HTR-8/SVneo (cell line): ENCODE measurements at places on chromosomes 3 and 15.

GRCh38 chr15:38215707-38216106 is 36.9 kb upstream of the SPRED1 start:
- no peak for DNase-seq

GRCh38 chr3:87924485-87924884 is 134.3 kb downstream of the CGGBP1 start:
- no peak for DNase-seq

- peak; percentile 83 for DNase-seq
Observed at GRCh38 chr3:157360044-157360443, 76.6 kb upstream of the PTX3 start.

- DNase-seq, result no peak
Observed at GRCh38 chr15:48644467-48644826, 1.1 kb downstream of the FBN1 start.

GRCh38 chr15:58212909-58213526 is 74.8 kb downstream of the AQP9 start:
- peak; percentile 23 for DNase-seq

DNA sequence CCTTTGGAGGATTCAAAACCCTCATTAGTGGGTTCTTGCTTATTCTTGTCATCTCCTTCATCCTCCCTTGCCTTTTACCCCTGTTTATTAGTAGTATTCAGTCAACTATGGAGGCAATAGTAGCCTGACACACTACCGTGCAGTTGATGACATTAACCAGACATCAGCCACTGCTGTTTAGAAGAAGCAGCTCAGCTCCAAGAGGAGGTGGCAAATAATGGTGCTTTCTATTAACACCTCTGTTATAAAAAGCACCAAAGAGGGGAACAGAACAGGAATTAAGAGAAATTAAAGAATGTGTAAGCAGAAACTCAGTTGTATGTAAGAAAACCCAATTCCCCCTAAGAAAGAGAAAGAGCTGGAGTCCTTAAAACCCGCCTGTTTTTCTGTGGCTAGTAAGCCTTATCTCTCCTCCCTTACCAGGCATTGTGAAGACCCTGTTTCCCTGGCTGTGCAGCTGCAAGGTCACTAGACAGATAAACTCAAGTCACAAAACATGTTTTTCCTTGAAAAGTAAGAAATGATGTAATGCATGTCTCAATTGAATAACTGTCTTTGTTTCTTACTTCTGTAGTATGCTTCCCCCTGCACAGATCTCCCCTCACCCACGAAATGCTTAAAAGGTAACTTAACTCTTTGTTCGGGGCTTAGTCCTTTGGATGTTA is 21.2 kb downstream of the CCR4 start:
- no peak for DNase-seq

DNA sequence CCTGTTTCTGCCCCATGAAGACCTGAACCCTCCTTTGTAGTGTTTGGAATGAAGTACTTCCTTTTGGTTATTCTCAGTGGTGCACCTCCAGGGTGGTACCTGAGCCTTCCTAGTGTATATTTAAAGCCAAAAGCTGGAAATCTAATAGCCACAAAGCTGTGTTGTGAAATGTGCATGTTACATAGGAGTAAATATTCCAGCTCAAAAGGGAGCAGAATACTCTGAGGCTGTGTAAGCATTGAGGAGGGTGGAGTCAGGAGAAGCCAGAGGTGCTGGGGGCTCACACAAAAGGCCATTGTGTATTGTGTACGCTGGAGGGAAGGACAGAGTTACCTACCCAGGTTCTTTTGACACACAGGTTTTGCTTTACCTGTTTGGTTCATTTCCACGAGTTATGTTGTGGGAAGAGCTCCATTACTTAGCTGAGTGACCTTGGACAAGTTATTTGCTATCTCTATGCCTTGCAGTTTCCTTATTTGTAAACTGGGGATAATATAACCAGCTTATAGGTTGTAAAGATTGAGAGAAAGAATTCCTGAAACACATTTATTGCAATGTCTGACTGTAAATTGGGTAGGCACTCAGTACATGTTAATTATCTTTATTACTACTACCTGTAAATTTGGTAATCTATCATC is 24.7 kb downstream of the GPR171 start:
- DNase-seq, result no peak

- no peak for DNase-seq
Observed at GRCh38 chr3:5245927-5246326, 58.4 kb downstream of the EDEM1 start.

DNA sequence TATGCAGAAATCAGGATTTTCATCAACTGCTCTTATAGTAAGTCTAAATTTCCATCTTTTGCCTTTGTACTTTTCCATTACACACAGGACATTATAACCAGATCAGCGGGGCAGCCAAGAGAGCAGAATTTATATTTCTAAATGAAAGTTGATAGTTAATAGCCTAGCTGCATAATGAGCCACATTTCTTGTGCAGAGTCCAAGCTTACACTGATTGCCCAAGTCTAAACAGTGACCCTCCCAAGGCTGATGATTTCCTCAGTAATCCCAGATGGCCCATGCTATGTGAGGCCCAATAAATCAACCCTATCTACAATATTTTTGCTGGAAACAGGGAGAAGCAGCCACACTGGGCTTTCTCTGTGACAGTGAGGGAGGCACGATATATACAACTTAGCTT is 475.8 kb upstream of the KCNMB2 start:
- no peak for DNase-seq

- no peak for DNase-seq
Observed at GRCh38 chr15:28983432-28984311, 97.9 kb downstream of the APBA2 start.

GRCh38 chr3:169242708-169243513 is 420.6 kb downstream of the MECOM start:
- peak; percentile 3 for DNase-seq

- DNase-seq, result no peak
Observed at GRCh38 chr3:122055215-122055614, at the start of gene CD86. Gene CD86 (plus strand): TSS chr3:122055362. CDS start chr3:122055490, 128 bp downstream.

- DNase-seq, result no peak
Observed at GRCh38 chr3:194277104-194277785, 73.9 kb downstream of the CPN2 start.

- no peak for DNase-seq
Observed at GRCh38 chr3:140378571-140379340, 299.1 kb upstream of the TRIM42 start.

DNA sequence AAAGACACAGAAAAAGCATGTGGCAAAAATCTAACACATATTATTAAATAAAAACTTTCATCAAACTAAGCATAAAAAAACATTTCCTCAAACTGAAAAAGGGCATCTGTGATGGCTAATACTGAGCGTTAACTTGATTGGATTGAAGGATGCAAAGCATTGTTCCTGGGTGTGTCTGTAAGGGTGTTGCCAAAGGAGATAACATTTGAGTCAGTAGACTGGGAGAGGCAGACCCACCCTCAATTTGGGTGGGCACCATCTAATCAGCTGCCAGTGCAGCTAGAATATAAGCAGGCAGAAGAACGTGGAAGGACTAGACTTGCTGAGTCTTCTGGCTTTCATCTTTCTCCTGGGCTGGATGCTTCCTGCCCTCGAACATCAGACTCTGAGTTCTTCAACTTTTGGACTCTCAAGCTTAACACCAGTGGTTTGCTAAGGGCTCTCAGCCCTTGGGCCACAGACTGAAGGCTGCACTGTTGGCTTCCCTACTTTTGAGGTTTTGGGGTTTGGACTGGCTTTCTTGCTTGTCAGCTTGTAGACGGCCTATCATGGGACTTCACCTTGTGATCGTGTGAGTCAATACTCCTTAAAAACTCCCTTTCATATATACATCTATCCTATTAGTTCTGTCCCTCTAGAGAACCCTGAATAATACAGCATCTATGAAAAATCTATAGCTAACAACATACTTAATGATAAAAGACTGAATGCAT is 45.4 kb downstream of the DAZL start:
- no peak for DNase-seq

DNA sequence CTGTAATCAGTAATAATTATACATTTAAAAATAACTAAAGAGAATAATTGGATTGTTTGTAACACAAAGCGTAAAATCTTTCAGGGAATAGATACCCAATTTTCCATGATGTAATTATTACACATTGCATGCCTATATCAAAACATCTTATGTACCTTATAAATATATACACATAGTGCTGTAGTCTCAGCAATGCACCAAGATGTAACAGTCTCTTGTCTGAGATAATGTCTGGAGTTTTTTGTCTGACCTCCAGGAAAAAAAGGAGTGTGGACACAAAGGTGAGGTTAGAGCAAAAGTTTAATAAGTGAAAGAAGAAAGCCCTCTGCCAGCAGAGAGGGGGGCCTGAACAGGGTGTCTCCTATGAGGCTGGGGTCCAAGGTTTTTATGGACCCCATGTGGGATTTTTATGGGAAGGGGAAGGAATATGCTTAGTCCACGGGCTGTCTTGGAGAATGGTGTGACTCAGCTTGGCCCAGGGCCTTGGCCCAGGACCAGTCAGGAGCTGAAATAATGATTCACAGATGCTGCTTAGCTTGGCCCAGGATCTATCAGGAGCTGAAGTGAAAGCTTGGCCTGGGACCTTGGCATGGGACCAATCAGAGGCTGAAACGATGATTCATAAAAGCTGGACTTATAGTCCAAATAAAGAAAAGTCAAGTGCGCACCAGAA is 545.0 kb downstream of the ZPLD1 start:
- DNase-seq, result peak; percentile 10

DNA sequence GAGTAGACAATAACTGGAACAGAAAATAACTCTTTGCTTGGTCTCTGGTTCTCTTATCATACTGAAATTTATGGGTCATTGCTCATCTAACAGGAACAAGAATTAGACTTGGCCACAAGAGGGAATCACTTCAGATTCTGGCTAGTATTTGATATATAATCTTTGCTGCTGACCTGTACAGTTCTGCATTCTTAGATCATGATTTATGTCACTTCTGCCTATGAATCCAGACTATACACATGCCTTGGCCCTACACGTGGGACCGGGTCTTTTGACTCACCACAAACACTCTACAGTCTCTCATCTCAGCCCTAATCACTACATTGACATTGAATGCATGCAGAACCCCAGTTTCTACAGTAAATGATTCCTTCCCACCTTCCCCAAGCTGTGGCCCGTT is 162.5 kb upstream of the SOX2 start:
- no peak for DNase-seq

DNA sequence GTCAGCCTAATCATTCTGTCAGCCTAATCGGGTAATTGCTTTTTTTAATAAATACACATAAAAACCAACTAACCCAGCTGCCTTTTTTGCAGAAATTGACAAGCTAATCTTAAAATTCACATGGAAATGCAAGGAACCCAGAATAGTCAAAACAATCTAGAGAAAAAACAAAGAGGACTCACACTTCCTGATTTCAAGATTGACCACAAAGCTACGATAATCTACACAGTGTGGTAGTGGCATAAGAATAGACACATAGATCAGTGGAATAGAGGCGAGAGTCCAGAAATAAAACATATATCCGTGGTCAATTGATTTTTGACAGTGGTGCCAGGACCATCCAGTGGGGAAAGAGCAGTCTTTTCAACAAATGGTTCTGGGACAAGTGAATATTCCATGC is 2.4 kb upstream of the C3orf20 start:
- no peak for DNase-seq

- DNase-seq, result no peak
Observed at GRCh38 chr3:40477666-40478065, 744 bp downstream of the ZNF619 start.

- DNase-seq, result peak; percentile 35
Observed at GRCh38 chr3:127162947-127163645, 29.8 kb upstream of the PRR23E start.

DNA sequence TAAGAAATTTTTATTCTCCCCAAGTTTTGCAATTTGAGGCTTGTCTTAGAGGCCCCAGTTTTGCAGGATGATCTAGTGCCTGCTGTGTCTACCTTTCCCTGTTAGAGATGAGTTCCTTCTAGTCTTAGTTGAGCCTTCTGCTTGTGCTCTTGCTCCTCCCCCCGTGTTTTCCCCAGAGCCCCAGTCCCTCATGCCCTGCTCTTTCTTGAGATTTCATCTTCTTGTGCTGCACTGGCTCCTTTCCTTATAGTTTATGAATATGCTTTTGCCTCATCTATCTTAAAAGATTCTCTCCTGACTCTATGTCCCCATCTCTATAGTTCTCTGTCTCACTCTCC is 4.7 kb downstream of the GAP43 start:
- no peak for DNase-seq

DNA sequence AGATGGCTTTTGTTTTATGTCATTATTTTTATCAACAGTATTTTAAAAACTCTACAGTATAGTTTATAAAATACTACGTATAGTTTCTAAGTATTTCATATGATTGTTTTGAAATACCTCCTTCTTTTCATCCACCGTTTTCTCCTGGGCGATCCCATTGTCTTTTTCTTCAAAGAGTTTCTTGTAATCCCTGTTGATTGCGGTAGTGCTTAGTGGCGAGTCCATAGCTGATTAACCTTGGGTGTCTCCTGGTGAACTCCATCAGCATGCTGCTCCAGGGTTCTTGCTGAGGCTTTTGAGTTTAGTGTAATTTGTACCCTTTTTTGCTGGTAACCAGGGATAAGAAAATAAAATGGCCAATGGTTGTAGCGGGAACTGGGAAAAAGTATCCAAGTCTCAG is 3.6 kb downstream of the PIAS1 start:
- DNase-seq, result no peak
